ENCODE measurements at places on chromosomes 6 and 20. TPM values are rescaled to one million over a fixed set of nuclear protein-coding genes. Genes with fewer than 3 reads are reported as not detected.

FHL5 gene
- total RNA-seq, result not detected

GJA10 gene
- total RNA-seq, result not detected

SF3B5 gene
- total RNA-seq, result 122 TPM

PRKN gene
- total RNA-seq, result 1.1 TPM

TCF15 gene
- total RNA-seq, result 0.09 TPM

GNMT gene
- not detected for total RNA-seq

SIRPB1 gene
- 0.71 TPM for total RNA-seq

GPR63 gene
- 1.4 TPM for total RNA-seq
